Foreskin keratinocyte (primary cell): ENCODE measurements at places on chromosomes 16 and 17. TPM values are rescaled to one million over a fixed set of nuclear protein-coding genes. Genes with fewer than 3 reads are reported as not detected.

NPTX1 gene
- total RNA-seq: 0.04 TPM in 1 of 2 replicates, not detected in the other

CCDC92B gene
- 0.07 TPM in 1 of 2 replicates, not detected in the other for total RNA-seq

CA5A gene
- total RNA-seq: not detected in 2 replicates

MRPL10 gene
- total RNA-seq: 37.1 and 39.2 TPM in 2 replicates

AGRP gene
- not detected in 2 replicates for total RNA-seq

AATF gene
- 57.3 and 57.9 TPM in 2 replicates for total RNA-seq

EXOC3L1 gene
- total RNA-seq: not detected in 2 replicates

MPV17L gene
- 0.54 and 1.3 TPM in 2 replicates for total RNA-seq

RSAD1 gene
- 37.3 and 41.0 TPM in 2 replicates for total RNA-seq

TBC1D3E gene
- not detected in 2 replicates for total RNA-seq

RNF112 gene
- total RNA-seq: 0.07 and 0.14 TPM in 2 replicates

RNF40 gene
- total RNA-seq: 76.4 and 77.0 TPM in 2 replicates

NT5M gene
- total RNA-seq: 0.88 and 1.4 TPM in 2 replicates

NUDT21 gene
- 83.8 and 90.7 TPM in 2 replicates for total RNA-seq

PRSS53 gene
- 1.1 and 1.4 TPM in 2 replicates for total RNA-seq

SYCE1L gene
- 1.6 and 4.3 TPM in 2 replicates for total RNA-seq

SEPTIN12 gene
- total RNA-seq: not detected in 2 replicates

CACNA1G gene
- total RNA-seq: 0.20 and 0.28 TPM in 2 replicates

GNG13 gene
- not detected in 2 replicates for total RNA-seq

UBALD1 gene
- 11.5 and 11.9 TPM in 2 replicates for total RNA-seq

KRTAP4-5 gene
- total RNA-seq: not detected in 2 replicates

SPNS2 gene
- total RNA-seq: 0.31 and 0.35 TPM in 2 replicates
